ENCODE measurements at places on chromosomes 5 and 9.

DNA sequence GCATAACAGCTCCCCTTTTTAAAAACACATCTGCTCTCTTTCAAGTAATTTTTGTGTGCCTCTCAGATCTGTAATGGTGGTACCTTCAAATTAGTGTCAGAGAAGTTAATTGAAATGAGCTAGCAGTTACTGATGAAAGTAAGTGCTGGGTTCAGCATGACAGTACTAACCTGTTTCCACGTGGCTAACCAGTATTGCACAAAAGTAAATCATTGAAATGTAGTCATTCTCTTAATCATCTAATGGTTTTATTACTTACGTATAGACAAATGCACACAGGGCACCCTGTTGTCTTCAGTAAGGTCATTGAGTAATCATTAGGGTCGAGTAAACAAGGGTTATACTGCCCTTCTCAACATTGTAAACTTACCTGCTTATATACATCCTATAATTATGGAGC is 157.8 kb upstream of the PRR16 start:
- DNase-seq = no peak

GRCh38 chr9:75858497-75859092 is 31.9 kb upstream of the PCSK5 start:
- no peak for DNase-seq

- no peak for DNase-seq
Measured at GRCh38 chr9:83754383-83754977, 46.7 kb upstream of the UBQLN1 start.

DNA sequence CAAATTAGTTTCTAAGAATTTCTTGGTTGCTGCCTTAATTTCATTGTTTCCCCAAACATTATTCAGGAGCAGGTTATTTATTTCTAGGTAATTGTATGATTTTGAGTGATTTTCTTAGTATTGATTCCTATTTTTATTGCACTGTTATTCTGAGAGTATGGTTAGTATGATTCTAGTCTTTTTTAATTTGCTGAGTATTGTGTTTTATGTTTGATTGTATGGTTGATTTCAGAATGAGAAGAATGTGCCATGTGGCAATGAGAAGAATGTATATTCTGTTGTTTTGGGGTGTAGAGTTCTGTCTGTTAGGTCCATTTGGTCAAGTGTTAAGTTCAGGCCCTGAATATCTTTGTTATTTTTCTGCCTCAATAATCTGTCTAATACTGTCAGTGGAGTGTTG is 27.1 kb downstream of the LOX start:
- DNase-seq = no peak

DNA sequence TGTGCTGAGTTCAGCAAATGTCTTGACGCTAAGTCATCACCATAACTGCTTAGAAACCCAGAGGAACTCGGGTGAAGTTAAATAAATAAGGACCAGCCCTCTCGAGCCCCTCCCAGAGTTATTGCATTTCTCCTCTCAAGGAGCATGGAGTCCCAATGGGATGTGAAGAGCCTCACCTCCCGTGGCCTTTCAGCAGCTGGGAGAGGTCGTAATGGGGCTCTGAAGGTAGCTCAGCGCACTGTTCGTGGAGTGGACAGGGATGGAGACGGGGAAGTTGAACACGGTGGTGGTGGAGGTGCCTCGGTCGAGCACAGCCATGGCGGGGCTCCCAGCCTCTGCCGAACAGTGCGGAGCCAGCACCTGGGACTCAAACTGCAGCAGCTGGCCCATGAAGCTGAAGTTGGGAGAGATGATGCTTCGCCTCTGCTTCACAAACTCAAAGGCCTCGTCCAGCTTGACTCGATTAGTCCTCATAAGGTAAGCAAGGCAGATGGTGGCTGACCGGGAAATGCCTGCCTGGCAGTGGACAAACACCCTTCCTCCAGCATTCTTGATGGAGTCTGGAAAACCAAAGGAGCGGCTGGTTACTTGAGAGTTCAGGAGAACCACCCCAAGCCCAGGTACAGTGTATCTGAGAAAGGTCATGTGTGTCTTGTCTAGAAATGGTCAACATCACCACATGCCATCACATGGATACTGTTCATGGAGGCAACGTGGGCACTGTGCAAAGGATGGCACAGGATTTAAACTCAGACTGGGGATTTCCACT is 2.2 kb downstream of the DUSP1 start:
- DNase-seq = peak; percentile 72

DNA sequence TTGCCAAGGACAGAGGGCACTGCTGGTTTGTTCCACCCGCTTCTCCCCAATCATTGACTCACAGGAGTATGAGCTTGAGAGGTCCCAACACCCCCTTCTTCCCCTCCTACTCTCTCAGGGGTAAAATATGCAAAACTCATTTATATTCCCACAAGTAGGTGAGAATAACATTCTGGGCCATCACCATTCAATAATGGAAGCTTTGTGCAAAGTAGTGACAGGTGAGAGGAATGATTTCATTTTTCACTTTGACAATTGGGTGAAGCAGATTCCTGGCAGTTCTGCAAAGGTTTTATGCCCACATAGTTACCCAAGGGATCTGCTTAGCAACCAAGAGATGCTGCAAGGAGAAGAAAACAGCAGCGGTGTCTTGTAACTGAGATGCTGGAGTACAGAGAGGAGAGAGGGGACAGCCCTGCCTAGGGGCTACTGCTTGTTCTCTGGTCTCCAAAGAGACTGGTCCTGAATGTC is 137.6 kb downstream of the CMYA5 start:
- DNase-seq = no peak

- DNase-seq = no peak
Measured at GRCh38 chr5:34499001-34499734, 157.0 kb upstream of the RAI14 start.

DNA sequence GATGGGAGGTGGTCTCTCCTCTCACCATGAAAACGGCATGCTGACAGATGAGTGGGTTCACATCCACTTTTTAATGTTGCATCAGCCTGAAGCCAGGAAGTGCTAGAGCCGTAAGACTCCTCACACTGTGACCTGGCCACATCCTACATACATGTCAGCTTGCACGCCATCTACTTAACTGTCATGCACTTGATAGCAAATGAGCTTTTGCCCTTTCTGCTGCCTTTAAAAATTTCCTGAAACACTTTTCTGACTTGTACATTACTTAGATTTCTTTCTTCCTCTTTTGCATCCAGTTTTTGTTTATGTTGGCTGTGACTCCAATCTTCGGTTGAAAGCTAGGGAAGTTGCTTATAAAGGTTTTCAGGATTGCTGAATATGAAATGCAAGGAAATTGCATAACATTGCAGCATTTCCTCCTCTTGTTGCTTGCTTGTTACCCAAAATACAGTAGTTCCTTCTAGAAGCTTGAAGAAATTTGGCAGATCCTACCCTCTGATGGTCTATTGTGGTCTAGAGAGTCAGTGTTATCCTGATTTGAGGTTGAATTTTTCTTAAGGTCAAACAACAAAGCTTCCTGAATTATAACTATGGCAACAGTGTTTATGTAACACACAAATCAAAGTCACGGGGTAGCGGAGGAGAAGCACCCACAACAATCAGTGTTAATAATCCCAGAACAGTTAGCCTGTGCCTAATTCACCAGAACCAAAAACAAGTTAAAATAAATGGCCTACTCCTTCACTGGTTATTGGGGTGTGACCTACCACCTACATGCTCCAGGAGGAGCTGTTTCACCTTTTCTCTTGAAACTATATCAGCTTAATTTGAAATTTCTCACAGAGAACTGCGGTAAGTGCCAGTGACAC is 232.5 kb downstream of the ARHGAP26 start:
- DNase-seq = peak; percentile 44

DNA sequence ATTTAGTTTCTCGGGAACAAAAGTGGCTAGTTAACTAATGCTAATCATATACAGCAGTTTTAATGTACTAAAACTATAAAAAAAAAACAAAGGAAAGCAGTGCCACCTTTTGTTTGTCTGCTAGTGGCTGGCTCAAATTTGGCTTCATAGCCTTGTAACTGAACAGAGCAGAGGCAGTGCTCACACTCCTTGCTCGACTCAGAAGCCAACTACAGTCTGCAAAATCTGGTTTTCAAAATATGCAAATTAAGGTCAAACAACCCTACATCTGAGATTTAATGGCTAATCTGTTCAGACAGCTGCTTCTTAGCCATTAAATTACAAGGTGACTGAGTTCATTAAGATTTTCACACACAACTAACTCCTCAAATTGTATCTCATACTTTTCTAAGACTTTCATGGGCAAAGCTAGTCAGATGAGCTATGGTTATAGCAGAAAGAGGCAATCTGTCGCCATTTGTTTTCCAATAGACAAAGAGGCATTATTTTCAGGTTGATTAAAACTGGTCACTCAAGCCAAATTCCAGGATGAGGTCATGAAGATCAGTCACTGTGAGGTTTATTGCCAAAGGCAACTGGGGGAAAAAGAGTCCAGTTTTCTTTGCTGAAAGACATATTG is 56.8 kb upstream of the EPB41L4A start:
- DNase-seq = no peak

DNA sequence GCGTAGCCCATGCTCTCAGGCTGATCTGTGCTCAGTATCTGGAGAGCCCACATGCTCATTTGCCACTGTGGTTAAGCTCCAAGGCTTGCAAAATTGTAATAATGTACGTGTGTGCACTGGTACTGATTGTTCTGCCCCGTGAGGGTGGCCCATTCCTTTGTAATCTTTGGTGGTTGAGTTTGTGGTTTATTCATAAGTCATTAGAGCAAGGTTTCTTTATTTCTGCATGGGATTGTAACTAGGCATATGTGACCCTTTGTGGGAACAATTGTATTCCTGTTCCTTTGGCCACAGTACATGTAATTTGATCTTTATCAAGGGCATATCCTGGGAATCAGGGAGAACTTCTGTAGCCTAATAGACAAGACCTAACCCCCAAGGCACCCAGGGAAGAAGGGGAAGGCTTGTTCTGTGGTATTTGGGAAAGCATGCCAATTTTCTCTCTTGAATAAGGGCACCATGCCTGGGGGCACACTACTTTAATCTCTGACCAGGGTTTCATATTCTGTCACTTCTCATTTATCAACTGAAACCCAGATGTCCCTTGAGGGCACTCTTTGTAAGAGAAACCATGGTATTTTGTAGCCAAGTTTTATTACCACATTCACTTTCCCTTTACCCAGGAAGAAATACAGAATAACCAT is 74.6 kb downstream of the NPR3 start:
- no peak for DNase-seq

DNA sequence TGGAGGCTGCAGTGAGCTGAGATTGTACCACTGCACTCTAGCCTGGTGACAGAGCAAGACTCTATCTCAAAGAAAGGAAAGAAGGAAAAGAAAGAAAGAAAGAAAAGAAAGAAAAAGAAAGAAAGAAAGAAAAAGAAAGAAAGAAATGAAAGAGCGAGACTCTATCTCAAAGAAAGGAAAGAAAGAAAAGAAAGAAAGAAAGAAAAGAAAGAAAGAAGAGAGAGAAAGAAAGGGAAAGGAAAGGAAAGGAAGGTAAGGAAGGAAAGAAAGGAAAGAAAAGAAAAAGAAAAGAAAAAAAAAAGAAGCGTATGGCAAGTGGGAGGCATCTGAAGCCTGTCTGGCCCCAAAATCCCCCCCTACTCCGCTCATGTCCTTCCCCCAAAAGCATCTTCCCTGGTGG is 182.3 kb upstream of the MSX2 start:
- no peak for DNase-seq

DNA sequence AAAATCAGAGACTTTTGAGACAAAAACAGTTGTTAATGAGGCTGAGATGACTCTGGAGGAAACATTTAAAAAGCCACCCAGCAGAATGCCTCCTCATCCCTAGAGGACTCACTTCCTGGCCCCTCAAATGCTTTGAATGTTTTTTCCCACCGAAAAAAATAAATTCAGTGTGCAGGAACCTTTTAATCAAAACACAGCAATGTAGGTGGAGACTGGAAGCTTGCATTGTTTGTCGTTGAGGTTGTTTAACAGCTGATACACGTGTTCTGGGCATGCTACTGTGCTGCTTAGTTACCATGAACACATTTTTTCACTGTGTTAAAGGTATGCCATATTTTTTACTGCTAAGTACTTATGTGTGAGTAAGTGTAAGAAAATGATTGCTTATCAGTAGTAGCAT is 65.7 kb upstream of the ADCY2 start:
- DNase-seq = no peak

DNA sequence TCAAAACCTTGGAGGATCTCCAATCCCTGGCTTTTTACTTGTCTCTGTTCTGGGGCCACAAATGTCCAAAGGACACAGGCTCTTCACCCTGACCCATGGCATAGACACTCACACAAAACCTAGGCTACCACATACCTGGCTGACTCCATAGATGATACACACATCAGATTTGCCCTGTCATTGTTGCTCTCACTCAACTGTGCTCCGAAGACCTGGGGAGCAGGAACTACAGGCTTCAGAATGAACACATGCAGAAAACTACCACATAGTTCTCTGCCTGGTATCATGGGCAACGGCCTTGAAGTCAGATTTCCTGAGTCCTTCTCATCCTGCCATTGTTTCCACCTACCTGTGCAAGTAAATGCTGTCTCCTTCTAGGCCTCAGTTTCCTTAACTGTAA is 226.2 kb downstream of the KIF4B start:
- no peak for DNase-seq

GRCh38 chr9:20426019-20426418 is 196.3 kb downstream of the MLLT3 start:
- DNase-seq = no peak

- no peak for DNase-seq
Measured at GRCh38 chr5:138631096-138631928, 56.1 kb upstream of the HSPA9 start.

GRCh38 chr5:153223376-153223775 is 267.1 kb upstream of the GRIA1 start:
- no peak for DNase-seq

- DNase-seq = peak; percentile 100
Measured at GRCh38 chr5:109409844-109410388, at the start of gene PJA2. PJA2 (minus strand) TSS chr5:109409974; CDS start chr5:109383433, 26,541 bp downstream.

GRCh38 chr9:114006931-114007691 is 71.0 kb downstream of the AMBP start:
- no peak for DNase-seq

DNA sequence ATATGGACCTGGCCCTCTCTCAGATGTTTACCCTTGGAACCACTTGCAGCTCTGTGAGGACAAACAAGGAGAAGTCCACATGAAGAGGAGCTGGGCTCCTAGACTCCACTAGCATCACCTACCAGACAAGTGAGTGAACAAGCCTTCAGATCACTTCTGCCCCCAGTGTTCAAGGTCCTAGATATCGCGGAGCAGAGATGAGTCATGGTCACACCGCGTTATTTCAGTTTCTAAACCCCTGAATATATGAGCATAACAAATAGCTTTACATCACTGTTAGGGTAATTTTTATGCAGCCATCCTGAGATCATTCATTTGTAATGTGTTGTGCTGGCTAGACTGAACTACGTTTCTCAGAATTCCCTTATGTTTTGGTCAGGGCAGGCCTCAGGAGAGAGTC is 77.0 kb upstream of the DAP start:
- no peak for DNase-seq

- DNase-seq = no peak
Measured at GRCh38 chr9:19445452-19445851, 36.6 kb downstream of the ACER2 start.

DNA sequence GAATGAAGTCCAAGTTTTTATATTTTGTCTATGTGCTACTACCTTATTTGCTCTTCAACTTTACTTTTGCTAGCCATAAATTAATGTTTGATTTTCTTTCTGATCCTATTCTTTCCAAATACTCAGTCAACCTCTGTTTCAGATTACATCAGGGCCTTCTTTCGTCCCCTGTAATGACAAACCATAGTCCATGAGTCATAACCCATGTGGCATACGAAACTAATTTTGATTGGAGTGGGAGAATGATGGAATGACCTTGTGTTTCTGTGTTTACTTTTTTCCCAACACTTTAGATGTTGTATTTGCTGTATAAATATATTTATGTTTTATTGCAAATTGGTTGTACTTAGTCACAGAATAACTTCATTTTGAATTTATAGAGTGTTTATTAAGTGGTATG is 1043.1 kb downstream of the DTWD2 start:
- no peak for DNase-seq

- no peak for DNase-seq
Measured at GRCh38 chr5:144487207-144487606, 316.5 kb downstream of the KCTD16 start.

All from SW 1271 (cell line).